ENCODE measurements at places on chromosomes 1 and 21.

DNA sequence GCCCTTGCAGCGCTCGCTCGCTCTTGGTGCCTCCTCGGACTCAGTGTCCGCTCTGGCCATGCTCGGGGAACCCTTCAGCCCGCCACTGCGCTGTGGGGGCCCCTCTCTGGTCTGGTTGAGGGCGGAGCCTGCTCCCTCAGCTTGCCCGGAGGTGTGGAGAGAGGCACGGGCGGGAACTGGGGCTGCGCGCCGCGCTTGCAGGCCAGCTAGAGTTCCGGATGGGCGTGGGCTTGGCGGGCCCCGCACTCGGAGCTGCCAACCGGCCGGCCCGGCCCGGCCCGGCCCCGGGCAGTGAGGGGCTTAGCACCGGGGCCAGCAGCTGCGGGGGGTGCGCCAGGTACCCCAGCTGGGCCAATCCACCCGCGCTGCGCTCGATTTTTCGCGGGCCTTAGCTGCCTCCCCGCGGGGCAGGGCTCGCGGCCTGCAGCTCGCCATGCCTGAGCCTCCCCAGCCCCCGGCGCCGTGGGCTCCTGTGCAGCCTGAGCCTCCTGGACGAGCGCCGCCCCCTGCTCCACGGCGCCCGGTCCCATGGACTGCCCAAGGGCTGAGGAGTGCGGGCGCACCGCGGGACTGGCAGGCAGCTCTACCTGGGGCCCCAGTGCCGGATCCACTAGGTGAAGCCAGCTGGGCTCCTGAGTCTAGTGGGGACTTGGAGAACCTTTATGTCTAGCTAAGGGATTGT lies 217.0 kb upstream of the PKN2 start:
- DNase-seq, result no peak

GRCh38 chr21:33018707-33019465 lies 6.8 kb upstream of the OLIG2 start:
- no peak for DNase-seq

DNA sequence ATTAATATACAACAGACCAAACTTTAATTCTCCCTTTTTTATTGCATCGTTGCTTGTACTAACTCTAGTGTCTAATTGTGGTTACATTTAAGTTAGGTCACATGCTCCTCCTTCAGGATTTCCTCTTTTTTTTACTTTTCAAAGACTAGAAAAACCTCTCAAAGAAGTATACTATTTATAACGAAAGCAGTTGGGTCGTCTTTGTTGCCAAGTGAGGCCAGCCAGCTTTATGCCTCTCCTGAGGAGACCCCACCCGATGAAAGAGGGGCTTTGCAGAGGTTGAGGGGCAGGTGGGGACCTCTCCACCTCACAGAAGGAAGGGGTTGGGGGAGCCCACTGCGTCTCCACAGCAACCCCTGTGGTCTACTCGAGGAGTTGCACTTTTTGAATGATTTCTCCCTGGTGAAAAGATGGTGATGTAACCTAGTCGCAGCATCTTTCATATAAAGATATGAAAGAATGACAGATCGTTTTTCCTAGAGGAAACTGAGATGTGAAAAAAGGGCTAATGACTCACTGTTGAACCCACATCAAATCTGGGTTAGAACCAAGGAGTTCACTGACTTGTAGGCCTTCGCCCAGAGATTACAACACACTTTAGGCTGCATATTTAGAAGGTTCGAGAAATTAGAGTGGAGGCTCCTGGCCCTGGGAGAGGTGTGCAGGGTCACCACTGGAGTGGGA lies 6.4 kb downstream of the TGFB2 start:
- DNase-seq, result no peak

- DNase-seq, result no peak
These were observed 148.7 kb downstream of the SETD4 start for GRCh38 chr21:35911412-35912191.
